Testis (tissue), 5 donors: ENCODE measurements at places on chromosomes 1 and 21. TPM values are rescaled to one million over a fixed set of nuclear protein-coding genes. Genes with fewer than 3 reads are reported as not detected.

GRCh38 chr21:33217138-33217520, 12.6 kb upstream of the IFNAR2 start:
- no peak overlapping the region for H3K4me3 ChIP-seq
- no peaks in the 10 kb centered on the region for H3K36me3 ChIP-seq
- no peaks in the 10 kb centered on the region for H3K27me3 ChIP-seq
- no peak overlapping the region for H3K27ac ChIP-seq
- H3K4me1 ChIP-seq: peaks cover 5% of the 10 kb centered on the region

DNA sequence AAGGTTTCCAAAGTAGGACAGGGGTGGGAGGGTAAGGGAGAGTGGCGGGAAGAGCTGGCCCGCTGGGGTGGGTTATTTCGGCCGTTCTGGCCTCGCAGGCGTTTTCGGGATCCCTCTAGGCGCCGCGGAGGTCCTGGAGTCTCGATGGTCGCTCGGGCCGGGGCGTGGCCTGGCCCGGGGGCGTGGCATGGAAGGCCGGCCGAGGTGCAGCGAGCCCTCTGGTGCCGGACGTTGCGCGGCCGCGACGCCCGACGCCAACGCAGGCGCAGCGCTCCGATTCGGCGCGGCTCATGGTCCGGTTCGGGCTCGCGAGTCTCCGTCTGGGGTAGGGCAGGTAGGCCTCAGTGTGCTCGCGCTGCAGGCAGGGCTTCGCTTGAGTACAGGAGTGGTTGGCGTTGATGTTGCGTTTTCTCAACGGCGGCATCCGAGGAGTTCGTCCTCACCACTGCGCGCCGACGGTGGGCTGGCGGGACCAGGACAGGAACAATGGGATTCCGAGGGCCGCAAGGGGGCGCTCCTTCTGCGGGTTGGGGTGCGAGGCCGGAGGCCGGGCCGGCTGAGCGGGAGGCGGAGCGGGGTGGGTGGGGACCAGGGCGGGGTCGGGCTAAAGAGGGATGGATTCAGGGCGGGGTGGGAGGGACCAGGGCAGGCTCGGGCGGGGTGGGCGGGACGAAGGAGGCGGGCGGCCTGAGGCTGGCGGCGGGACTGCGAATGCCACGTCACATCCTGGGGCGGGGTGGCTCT, at the start of gene PGBD2:
Gene PGBD2, plus strand, starts transcription at position 227 of the 744 bp plus-strand sequence. CDS start 7,628 bp downstream, outside the sequence.
- no peaks in the 10 kb centered on the region for H3K36me3 ChIP-seq
- peak within 1 kb of the TSS; percentile 74 for H3K4me3 ChIP-seq

The HSD3B1 gene
- total RNA-seq: 0.24 TPM

DNA sequence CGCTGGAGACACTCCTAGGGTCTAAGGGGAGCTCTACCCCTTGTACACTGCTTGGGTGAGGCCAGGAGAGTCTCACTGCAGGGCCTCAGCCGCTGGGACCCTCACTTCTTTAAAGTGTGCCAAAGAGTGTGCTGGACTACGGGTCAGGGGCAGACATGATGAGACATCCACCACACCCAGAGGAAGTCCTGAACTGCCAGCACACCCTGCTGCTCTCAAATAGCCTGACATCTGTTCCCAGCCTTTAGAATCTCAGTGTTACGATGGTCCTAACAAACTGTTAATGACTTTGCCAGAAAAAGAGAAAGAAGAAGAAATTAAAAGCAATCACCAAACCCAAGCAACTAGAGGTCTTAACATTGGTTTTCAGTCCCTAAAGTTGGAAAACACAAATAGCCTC, 49.0 kb downstream of the MRPL37 start:
- no peak overlapping the region for H3K27ac ChIP-seq
- H3K36me3 ChIP-seq: no peaks in the 10 kb centered on the region
- no peak overlapping the region for H3K4me3 ChIP-seq
- no peaks in the 10 kb centered on the region for H3K27me3 ChIP-seq

The ATP1A4 gene
- total RNA-seq: 23.0 TPM
